Foreskin keratinocyte (primary cell): ENCODE measurements at places on chromosomes 6 and 20. TPM values are rescaled to one million over a fixed set of nuclear protein-coding genes. Genes with fewer than 3 reads are reported as not detected.

Gene STX16
- 38.2 and 40.9 TPM in 2 replicates for total RNA-seq

Gene SYNDIG1
- not detected in 2 replicates for total RNA-seq

Gene KHDRBS2
- not detected in 2 replicates for total RNA-seq

- DNase-seq = no peak
Observed at GRCh38 chr6:104614394-104614793, 245.3 kb downstream of the HACE1 start.

- no peak for DNase-seq
Observed at GRCh38 chr6:30258204-30258603, 45.0 kb upstream of the TRIM26 start.

DNA sequence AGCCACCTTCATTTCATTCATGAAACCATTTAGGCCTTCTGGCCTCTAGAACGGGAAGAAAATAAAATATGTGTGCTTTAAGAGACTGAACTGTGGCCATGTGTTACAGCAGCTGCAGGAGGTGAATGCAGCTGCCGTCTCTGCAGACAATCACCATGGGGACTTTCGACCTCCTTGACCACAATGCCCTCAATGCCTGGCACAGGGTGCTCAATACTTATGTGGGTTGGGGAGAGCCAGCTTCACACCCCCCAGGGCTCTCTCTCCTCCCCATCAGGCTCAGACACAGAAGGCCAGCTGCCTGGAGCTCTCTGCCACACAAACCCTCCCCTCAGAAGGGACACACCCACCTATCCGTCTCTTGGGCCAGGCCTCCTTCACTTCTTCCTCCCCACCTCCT lies 43.5 kb downstream of the ANKRD60 start:
- DNase-seq = no peak
